ENCODE measurements at places on chromosomes 7 and 10.
A peak's percentile ranks its signal among the peaks of the same experiment; 100 is the strongest.

DNA sequence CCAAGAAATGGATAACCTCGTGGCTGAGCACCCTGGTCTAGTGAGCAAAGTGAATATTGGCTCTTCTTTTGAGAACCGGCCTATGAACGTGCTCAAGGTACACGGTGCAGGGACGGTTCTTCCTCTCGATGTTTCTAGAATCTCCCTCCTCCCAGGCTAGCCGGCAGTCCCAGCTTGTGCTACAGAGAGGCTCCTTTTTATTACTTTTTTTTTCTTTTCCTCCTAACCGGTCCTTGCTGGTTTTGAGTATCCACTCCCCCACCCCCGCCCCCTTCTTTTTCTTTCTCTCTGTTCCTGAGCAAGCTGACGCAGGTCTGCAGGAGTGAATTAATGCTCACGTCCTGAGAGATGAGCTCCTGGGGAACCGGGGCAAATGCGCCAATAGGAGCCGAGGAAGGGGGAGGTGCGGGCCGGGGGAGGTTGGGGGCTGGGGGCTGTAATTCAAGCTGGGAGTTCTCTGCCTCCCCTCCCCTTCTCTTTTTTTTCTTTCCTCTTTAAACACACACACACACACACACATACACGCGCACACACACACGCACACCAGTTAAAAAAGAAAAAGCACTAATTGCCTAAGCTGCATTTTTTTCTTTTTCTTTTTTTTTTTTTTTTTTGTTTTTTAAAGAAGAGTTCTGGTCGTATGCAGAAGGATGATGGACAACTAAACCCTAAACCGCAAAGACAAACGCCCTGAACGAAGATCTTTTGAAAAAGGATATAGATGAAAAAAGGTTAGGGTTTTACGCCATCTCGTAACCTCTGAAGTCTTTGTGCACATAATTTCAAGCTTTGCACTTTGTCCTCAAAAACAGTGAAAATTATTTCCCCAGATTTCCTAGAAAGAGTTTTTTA lies 6.6 kb downstream of the CPA2 start:
- DNase-seq: peak; percentile 54

DNA sequence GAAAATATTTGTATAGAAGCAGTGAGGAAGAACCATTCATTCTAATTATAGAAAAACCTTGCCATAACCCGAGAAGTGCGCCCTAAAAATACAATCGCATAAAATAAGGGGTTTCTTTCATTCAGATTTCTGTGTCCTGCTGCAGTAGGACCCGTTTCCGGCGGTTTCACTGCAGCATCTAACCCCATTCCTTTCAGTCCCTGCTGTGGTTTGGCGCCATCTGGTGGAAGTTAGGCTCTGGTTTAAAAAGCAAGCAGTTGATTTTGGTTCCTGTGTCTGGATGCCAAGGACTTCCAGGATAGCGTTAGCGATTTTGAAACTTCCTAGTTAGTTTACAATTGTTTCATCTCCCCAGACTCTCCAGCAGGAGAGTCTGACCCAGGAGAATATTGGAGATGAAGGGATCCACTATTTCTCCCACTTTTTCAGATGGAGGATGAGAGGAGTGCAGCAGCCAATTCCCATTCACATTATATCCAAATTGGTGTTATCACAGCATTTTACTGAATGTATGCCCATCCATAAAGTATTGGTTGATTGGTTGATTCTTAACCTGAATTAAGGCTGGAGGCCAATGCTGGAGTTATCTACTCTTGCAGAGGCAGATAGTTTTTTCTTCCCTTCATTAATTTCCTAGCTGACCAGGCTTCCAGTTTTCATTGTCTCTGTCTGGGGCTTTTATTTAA lies 128.8 kb upstream of the CACNA2D1 start:
- DNase-seq: peak; percentile 77

GRCh38 chr10:1504286-1504685 lies 233.0 kb downstream of the ADARB2 start:
- DNase-seq: no peak

- no peak for DNase-seq
Observed at GRCh38 chr7:6701860-6702259, 4.9 kb downstream of the ZNF12 start.

DNA sequence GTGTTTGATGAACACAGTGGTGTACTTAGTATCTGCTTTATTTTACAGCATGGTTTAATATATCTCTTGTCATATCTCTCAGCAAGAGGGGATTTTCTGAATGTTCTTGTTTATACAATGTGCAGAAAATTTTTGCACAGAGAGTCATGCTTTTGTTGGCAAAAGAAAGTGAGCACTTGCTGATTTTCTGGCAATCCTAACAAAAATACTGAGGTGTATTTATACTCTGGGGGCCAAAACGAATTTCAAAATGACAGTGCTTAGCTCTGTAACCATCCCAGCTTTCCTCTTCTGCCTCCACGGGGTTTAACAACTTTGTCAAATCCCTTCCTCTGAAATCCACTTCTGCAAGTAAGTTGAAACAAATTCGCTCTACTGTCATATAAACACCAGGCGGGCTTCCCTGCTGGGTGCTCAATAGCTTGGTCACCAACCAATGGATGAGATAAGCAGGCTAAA lies 169.2 kb downstream of the NOC3L start:
- DNase-seq: no peak

DNA sequence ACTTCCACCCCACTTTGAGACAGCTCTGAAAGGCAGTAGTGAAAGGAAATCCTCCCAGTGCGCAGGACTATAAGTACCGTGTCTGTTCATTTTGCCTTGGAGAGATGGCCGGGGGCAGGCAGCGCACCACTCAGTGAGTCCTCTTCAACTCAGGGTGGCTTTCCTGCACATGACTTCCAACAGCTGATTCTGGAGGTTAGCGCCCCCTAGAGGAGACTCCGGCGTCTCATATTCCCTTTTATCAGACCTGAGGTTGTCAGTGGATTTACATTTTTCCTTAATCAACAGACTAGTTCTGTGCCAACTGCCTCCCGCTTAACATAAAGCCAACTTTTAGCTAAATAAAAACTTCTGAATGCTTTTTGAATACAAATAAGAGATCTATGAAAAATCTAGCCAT lies 101.0 kb downstream of the HERPUD2 start:
- no peak for DNase-seq
